ENCODE measurements at places on chromosomes 13 and 19. TPM values are rescaled to one million over a fixed set of nuclear protein-coding genes. Genes with fewer than 3 reads are reported as not detected.

GRCh38 chr13:20709782-20710181, 6.3 kb downstream of the IL17D start:
- peaks cover 3% of the 10 kb centered on the region for H3K27me3 ChIP-seq
- peaks cover 9% of the 10 kb centered on the region for H3K4me1 ChIP-seq
- no peak overlapping the region for H3K27ac ChIP-seq
- DNase-seq, result no peak
- no peaks in the 10 kb centered on the region for H3K36me3 ChIP-seq
- H3K4me3 ChIP-seq, result no peak overlapping the region

DNA sequence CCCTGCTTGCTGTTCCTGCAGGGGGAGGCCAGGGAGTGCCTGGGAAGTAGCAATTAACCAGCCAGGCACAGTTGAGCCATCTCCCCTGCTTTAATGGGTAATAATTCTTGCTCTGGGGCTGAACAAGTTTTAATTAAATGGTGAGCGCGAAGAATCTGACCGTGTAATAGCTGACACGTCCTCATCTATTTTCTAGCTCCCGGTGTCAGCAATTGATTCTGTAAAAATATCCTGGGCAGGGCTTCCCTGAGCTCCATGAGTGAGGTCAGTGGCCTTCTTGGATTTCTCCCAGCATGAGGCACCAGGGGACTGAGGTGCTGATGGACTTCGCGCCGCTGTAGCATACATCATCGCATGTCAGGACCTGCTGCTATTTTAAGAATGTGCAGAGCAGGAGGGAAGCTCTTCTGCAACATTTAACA, 26.9 kb downstream of the SIPA1L3 start:
- H3K4me3 ChIP-seq, result peak overlapping the region; percentile 23
- H3K27me3 ChIP-seq, result no peaks in the 10 kb centered on the region
- H3K36me3 ChIP-seq, result peaks cover 21% of the 10 kb centered on the region
- no peak for DNase-seq
- H3K27ac ChIP-seq, result peak overlapping the region; percentile 94
- H3K4me1 ChIP-seq, result peaks cover 34% of the 10 kb centered on the region

GRCh38 chr13:30526612-30527495, 61.1 kb upstream of the HMGB1 start:
- H3K4me3 ChIP-seq, result no peak overlapping the region
- no peaks in the 10 kb centered on the region for H3K27me3 ChIP-seq
- H3K27ac ChIP-seq, result no peak overlapping the region
- no peak for DNase-seq

- peaks cover 4% of the 10 kb centered on the region for H3K4me1 ChIP-seq
- DNase-seq, result no peak
- H3K36me3 ChIP-seq, result no peaks in the 10 kb centered on the region
- peak overlapping the region; percentile 69 for H3K4me3 ChIP-seq
- no peak overlapping the region for H3K27ac ChIP-seq
These were observed 12.4 kb downstream of the MAST3 start for GRCh38 chr19:18109733-18110608.

GRCh38 chr19:1408300-1409203, 1.2 kb downstream of the DAZAP1 start:
- peaks cover 42% of the 10 kb centered on the region for H3K4me1 ChIP-seq
- peak; percentile 62 for DNase-seq
- H3K27ac ChIP-seq, result peak overlapping the region; percentile 97
- no peaks in the 10 kb centered on the region for H3K27me3 ChIP-seq
- no peaks in the 10 kb centered on the region for H3K36me3 ChIP-seq

DNA sequence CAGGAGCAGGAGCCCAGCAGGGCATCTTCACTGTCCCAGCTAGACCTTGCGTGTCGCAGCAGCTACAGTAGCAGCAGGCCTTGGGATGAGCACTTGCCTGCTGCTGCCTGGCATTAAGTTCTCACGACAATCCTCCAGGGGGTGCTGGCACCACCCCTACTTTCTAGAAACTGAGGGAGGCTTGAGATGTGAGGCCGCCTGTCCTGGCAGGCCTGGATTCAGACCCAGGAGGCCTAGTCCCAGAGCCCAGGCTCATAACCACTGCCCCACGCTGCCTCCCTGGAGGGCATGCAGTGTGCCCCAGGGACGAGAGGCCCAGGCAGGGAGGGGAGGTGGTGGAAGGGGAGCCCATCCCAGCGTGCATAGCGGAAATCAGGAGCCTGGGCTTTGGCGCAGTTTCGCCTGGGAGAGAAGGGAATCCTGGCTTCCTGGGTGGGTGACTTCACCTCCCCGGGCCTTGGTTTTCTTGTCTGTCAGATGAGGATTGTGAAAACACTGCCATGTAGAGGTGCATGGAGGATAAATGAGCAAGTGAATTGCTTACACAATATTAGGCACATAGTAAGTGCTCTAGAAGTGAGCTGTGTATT, 26.1 kb downstream of the PPP5C start:
- H3K4me3 ChIP-seq, result no peak overlapping the region
- peaks cover 15% of the 10 kb centered on the region for H3K36me3 ChIP-seq
- peaks cover 16% of the 10 kb centered on the region for H3K4me1 ChIP-seq
- peak overlapping the region; percentile 56 for H3K27ac ChIP-seq
- no peaks in the 10 kb centered on the region for H3K27me3 ChIP-seq

- peak overlapping the region; percentile 36 for H3K4me3 ChIP-seq
- no peaks in the 10 kb centered on the region for H3K36me3 ChIP-seq
- no peak for DNase-seq
- peaks cover 6% of the 10 kb centered on the region for H3K27me3 ChIP-seq
- no peaks in the 10 kb centered on the region for H3K4me1 ChIP-seq
- H3K27ac ChIP-seq, result peak overlapping the region; percentile 58
These were observed 12.4 kb upstream of the FBL start for GRCh38 chr19:39858541-39858940.

DNA sequence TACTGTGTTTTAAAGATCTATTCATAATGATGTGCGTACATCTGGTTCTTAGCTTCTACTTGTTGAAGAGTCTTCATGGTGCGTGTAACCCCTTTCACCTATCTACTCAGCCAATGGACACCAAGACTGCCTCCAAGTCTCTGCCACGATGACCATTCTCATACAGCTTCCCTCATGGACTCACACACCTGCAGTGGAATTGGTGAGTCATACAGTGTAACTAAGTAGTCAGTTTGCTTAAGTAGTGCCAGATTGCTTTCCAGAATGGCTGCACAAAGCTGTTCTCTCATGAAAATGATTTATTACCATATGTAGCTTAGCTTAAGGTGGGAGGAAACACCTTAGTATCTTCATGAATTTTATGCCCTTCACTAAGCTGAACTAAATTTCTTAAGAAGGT, 112.3 kb downstream of the AKAP11 start:
- no peak for DNase-seq
- H3K36me3 ChIP-seq, result no peaks in the 10 kb centered on the region
- peaks cover 7% of the 10 kb centered on the region for H3K27me3 ChIP-seq
- H3K4me3 ChIP-seq, result no peak overlapping the region

DNA sequence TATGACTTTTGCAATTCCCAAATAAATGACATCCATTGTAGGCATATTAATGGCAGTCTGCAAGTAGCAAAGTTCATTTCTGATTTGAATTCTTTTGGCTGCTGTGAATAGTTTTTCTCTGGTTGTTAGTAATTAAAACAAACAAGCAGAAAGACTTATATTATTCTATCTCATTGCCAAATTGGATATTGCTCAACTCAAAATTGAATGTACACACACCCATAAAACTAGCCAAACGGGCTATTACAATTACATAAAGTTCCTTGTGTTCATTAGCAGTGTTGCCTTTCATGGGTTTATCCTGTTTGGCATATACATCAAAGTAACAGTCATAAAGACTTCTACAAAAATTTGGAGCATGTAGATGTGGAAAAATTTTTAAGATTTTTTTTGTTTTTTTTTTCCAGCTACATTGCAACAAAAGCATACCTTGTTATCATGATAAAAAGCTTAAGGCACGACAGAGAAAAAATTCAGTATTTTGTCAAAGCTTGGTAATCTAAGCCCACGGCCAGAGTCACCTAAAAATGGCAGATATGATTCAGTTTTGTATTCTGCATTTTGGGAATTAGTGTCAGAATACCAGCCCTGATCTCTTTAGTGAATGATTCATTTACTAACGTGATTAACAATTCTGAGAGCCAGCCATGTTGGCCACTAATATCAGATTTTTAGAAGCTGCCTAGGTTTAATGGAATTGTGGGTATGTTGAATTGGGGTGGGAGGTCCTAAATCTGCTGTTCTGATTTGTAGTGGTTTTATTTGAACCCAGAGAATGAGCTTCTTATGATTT, 108.4 kb downstream of the KLF5 start:
- H3K4me3 ChIP-seq, result no peak overlapping the region
- H3K27ac ChIP-seq, result peak overlapping the region; percentile 11
- no peak for DNase-seq
- no peaks in the 10 kb centered on the region for H3K36me3 ChIP-seq
- H3K27me3 ChIP-seq, result no peaks in the 10 kb centered on the region

DNA sequence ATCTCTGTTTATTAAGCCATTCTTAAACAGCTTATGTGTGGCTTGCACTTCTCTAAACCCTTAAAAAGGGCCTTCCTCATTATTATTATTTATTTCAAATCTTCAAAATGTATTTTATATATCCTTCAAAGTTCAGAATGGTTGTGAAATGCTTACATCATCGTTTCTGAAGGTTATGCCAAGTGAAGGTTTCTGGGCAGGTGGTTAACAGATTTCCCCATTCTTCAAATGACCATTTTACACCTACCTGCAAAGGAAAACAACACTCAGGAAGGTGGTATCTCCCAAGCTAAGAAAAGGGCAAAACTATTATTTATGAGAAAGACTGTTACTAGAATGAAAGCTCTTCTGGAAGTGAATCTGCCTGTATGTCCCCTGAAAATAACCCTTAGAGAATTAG, 191.6 kb downstream of the SHISA2 start:
- DNase-seq, result no peak
- no peaks in the 10 kb centered on the region for H3K27me3 ChIP-seq

The PSG7 gene
- not detected for total RNA-seq

Measured in mesothelial cell of epicardium (in vitro differentiated cells).